ENCODE measurements at places on chromosomes 11 and 22. TPM values are rescaled to one million over a fixed set of nuclear protein-coding genes. Genes with fewer than 3 reads are reported as not detected.

SLC39A13 gene
- 54.0 TPM for total RNA-seq

F2 gene
- 2.1 TPM for total RNA-seq

CCDC188 gene
- total RNA-seq = not detected

RIMBP3C gene
- total RNA-seq = 0.26 TPM

CLTCL1 gene
- 3.5 TPM for total RNA-seq

P2RX6 gene
- total RNA-seq = 0.56 TPM

MIOX gene
- not detected for total RNA-seq

All from A549 treated with CpdA at 1 μM for 4 hours (cell line).